Occipital lobe (tissue), 3 donors: ENCODE measurements at places on chromosomes 7 and 10. TPM values are rescaled to one million over a fixed set of nuclear protein-coding genes. Genes with fewer than 3 reads are reported as not detected.

- no peak for DNase-seq
These were observed 1205.3 kb downstream of the REEP3 start for GRCh38 chr10:64726466-64726865.

DNA sequence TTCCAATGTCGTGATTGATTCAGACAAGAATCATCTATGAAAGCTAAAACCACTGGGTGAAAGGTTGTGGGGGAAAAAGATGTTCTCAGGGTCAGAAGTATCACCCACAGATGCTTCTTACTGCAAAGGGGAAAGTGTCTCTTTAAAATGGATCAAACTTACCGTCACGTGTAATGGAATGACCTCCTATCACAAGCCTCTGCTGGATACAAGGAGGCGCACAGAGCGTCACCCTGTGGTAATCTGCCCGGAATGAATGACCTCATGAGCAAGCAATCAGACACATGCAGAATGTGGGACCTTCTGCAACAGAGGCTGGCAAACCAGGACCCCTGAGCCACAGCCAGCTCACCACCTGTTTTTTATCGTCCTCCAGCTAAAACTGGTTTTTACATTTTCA, 33.0 kb downstream of the WIPF3 start:
- DNase-seq, result no peak

GRCh38 chr7:98289333-98289875, 7.9 kb downstream of the BRI3 start:
- no peak for DNase-seq

- DNase-seq, result no peak
These were observed 993 bp upstream of the SND1 start for GRCh38 chr7:127650847-127651555.

DNA sequence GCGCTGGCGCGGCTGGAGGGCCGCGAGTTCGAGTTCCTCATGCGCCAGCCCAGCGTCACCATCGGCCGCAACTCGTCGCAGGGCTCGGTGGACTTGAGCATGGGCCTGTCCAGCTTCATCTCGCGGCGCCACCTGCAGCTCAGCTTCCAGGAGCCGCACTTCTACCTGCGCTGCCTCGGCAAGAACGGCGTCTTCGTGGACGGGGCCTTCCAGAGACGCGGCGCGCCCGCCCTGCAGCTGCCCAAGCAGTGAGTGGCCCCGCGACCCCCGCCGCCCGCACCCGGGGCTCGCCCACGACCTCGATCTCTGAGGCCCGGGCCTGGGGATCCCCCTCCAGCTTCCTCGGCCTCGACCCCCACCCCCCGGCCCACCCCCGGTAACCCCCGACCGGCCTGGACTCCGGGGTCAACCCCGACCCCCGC, 537 bp downstream of the FOXK1 start:
- no peak for DNase-seq

DNA sequence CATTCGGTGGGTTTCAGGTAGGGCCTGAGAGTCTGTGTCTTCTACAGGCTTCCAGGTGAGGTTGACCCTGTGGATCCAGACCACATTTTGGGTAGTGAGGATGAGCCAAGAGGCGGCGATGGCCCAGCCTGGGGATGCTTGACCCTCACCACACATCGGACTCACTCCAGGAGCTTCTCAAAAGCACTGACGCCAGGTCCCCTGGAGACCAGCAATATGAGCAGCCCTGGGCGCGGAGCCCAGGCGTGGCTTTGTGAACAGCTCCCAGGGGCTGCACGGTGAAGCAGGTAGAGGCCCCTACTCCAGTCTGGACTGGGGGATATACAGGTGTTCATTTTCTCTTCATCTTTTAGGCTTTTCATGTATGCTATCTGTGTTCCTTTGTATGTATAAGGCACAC, 139.7 kb upstream of the PCBD1 start:
- DNase-seq, result no peak

DNA sequence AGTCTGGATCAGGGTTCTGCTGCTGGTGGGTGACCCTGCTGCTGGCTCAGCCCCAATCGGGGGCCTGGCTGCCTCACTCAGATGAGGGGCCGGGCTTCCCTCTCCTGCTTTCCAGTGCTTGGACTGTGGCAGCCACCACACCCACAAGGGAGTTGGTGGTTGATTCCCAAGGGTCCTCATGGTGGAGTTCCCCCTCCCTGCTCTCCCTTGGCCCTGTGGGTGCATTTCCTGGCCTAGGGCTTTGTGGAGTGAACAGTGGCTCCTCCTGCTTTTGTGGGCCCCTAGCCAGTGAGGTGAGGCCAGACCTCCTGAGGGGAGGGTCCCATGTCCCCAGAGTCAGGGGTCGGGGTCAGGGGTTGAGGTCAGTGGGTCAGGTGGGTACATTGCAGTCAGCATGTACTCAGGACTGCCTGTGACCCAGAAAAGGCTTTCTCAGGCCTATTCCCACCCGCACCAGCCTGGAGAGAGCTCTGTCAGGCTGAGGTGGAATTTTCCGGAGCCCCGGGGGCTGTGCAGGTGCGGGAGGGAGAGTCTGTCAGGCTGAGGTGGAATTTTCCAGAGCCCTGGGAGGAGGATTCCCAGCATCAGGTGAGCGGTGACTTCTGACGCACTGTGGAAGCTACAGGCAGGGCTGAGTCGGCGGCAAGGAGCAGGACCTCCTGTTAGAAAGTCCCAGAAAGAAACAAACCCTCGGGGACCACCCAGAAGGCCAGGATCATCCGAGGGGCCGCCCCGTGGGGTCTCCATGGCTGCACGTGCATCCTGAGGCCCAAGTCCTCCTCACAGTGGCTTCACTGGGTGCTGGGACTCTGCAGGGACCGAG, 94.4 kb upstream of the INSIG1 start:
- DNase-seq, result no peak

- DNase-seq, result no peak
These were observed 62.7 kb downstream of the C10orf120 start for GRCh38 chr10:122636953-122637352.

- DNase-seq, result no peak
These were observed 133.3 kb upstream of the LAMB4 start for GRCh38 chr7:108263425-108263824.

DNA sequence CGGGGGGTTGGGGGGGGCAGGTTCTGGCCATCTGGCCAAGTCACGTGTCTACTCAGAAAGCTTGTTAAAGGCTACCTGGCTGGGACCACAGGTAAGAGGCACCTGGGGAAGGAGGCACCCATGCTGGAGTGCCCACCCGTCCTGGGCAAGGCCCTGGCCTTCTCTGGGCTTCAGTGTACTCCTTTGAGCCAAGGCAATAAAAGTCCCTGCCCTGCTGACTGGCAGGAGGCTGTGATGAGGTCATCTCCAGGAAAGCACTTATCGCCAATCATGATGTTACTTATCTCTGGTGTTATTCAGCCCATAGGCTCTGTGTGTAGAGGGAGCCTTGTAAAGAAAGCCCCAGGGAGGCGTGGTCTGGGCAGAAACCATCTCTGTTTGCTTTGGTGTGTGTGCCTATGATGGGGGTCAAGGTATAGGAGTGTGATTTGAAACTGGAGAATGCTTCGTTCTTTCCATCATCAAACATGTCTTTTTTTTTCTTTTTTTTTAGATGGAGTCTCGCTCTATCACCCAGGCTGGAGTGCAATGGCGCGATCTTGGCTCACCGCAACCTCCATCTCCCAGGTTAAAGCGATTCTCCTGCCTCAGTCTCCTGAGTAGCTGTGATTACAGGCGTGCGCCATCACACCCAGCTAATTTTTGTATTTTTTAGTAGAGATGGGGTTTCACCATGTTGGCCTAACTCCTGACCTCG, 2.5 kb upstream of the CLDN4 start:
- DNase-seq, result no peak

- DNase-seq, result no peak
These were observed 40.5 kb downstream of the ITIH5 start for GRCh38 chr10:7626283-7626682.

DNA sequence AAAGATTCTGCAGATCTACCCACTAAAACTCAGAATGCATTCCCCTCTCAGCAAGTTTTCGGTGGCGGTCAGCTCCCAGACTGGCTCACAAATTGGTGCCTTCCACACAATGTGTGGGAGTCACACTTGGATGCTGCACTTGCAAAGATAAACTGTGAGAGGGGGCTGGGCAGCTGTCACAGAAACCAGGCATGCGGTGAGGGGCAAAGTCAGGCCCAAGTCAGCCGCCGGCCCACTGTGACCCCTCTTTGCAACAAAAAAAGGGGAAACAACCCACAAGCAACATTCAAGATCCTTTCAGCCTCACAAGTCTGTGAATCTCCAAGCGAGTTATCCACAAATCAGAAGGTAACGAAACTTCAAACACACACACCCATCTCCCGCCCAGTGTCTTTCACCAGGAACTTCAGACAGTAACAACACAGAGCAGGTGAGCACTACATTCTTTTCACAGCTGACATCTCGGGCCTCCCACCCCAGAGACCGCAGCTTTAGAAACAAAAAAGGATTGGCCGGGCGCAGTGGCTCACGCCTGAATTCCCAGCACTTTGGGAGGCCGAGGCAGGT, 32.0 kb downstream of the SNX8 start:
- no peak for DNase-seq

DNA sequence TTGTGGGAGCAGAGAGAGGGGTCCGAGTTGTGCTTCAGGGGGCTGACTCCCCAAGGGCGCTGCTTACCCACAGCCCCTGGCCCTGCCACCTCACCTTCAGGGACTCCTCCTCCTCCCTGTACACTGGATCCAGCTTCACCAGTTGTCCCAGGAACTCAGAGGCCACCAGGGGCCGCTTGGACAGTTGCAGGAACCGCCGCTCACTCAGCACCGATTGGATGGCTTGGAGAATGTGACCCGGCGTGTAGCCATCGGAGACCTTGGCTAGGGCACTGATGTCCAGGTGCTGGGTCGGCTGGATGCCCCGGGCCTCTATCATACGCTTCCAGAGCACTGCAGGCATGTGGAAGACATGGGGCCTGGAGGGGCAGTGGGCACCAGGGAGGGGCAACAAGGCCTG, 4.5 kb upstream of the ASB10 start:
- no peak for DNase-seq

DNA sequence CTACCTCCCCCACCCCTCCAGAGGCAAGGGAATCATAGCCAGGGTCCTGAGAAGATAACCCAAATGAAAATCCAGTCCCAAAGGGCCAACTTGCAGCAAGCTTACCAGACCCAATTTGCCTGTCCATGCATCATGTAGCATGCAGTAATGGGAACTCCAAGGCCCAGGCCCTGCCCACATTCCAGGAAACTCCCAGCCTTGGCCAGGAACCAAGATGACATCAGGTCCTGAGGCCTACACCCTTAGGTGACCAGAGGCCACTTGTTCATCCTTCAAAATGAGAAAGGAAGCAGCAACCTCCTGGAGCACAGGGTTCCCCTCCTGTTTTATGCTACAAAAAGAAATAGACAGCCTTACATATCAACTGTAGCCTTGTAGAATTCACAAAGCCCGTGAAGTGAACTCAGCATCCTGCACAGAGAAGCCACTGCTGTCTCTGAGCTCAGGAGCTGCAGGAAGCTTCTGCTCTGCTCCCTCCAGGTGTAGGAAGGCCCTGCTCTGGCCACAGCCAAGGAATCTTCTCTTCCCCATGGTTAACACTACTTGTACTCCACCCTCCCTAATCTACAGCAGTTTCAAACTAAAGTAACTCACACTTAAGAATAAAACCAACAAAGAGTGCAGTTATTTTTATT, 30.3 kb upstream of the GRB10 start:
- DNase-seq, result no peak

- no peak for DNase-seq
These were observed 9.9 kb upstream of the TAS2R41 start for GRCh38 chr7:143467724-143468123.

DNA sequence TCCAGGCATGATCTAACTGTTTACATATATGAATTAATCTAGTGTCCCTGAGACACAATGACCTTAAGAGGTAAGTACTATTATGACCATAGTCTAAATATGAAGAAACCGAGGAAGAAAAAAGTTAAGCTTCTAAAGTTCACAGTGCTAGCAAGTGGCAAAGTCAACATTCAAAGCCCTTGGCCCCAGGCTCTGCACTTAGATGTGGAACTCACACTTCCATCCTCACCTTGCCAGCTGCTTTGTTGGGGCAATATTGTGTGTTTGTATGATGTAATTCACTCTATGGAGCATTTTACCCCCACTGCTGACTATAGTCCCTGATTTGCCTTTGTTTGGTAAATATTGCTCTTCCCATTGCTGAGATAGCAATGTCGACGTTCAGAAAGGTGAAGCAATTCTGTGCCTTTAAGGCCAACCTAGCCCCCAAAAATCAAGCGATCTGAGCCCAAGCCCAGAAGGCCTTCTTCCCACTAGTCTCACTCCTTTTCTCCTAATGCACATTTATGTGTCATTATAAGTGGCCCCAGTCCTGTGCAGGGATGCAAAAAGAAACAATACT, 487.6 kb upstream of the ZMIZ1 start:
- DNase-seq, result no peak

DNA sequence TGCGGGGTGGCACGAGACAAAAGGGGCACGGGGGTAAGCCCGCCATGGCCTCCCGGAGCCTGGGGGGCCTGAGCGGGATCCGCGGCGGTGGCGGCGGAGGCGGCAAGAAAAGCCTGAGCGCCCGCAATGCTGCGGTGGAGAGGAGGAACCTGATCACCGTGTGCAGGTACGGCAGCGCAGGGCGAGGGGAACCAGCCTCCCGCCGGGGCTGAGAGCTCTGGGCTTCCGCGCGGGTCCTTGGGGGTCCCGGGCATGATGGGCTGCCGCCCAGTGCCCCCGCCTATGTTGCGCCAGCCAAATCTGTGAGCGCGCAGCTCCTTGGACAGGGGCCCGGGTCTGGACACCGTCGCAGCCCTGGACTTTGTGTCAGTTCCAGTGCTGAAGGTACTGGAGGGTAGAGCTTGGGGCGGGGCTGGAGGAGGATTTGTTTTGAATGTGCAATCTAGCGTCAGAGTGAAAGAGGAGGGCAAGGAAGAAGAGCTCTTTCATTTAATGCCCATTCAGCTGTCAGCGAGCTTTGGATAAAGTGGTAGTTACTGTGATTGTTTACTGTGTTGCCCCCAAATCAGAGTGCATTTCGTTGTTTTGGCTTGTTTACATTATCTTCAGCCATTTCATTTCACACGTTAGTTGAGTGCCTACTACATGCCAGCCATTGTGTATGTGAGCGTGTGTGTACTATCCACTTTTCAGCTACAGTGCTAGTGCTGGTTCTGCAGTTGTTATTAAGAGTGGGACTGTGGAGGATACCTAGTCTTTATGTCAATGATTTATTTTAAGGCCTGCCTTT, 777 bp downstream of the RUNDC3B start:
- DNase-seq, result peak; percentile 15

GPR26 gene
- total RNA-seq, result 3.1 TPM

HHEX gene
- total RNA-seq, result 1.6 TPM

CACNA2D1 gene
- 149 TPM for total RNA-seq

KCNIP2 gene
- 6.9 TPM for total RNA-seq

MLXIPL gene
- total RNA-seq, result not detected

PHYHIPL gene
- total RNA-seq, result 42.4 TPM

ANKIB1 gene
- 113 TPM for total RNA-seq

HKDC1 gene
- 2.3 TPM for total RNA-seq
